ENCODE measurements at places on chromosomes 6 and 20.

- DNase-seq = no peak
These were observed 50.4 kb upstream of the PTGIS start for GRCh38 chr20:49618289-49618688.

DNA sequence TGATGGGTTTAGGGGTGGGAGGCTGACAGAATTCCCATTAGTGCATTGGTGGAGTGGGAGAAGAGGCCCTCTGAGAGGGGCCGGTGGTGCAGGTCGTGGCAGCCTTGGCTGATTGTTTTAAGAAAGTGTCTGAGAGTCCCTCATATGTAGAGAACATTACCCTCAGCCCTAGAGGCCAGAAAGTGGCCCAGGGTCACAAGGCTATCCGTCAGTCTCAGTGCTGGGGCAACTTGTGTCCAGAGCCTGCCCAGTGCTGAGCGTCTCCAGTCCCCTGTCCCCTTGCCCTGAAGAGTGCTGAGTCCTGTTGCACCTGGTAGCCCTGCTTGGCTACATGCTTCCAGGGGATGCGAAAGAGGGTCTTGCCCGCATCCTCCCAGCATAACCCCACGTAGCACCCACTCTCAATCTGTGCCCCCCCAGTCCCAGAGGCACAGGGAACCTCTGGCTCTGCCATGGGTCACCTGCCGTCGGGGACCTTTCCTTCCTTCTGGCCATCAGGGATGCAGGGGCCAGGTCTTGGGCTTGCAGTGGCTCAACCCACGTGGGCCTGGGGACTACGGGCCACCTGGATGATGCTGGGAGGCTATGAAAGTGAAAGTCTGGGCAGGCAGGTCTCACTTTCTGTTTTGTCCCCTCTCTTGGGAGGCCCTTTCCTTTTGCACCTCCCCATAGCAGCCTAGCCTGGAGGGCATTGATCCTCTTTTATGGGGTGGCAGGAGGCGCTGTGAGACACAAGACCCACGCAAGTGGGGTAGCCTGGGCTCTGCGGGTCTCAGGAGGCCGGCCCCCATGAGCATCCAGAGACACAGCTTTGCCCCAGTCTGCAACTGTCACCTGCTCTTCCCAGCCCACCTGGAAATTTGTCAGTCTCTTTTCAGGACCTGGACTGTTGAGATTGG is 12.2 kb downstream of the DUSP15 start:
- no peak for DNase-seq

DNA sequence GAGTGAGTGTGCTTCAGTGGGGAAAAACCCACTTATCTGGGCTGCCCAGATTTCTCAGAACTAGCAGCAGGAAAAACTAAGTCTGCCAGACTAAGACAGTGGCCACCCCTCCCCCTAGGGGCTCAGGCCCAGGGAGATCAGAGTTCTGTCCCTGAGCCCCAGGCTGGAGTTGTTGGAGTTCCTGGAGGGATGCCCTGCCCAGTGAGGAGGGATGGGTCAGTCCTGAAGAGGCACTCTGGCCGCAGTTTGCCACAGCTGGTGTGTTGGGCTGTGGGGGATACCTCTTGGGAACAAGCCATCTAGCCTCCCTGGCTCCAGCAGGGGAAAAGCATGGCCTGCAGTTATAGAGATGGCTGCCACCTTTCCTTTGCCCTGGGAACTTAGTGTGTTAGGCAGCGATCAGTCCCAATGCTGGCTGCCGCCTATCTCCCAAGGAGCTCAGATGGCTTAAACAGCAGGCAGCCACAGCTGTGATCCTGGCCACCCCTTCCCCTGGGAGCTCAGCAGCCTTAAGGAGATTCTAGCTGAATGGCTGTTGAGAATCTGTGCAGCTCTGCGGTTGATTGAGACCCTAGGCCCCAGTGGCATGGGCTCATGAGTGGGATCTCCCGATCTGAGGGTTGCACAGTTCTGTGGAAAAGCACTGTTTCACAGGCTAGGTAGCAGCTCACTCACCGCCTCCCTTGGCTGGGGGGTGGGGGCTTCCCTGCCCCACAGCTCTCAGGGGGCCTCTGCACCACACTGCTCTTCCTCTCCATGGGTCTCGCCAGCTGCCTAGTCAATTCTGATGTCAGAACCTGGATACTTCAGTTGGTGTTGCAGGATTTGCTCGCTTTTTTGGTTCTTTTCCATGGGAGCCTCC is 13.2 kb downstream of the SIRPG start:
- DNase-seq = no peak

DNA sequence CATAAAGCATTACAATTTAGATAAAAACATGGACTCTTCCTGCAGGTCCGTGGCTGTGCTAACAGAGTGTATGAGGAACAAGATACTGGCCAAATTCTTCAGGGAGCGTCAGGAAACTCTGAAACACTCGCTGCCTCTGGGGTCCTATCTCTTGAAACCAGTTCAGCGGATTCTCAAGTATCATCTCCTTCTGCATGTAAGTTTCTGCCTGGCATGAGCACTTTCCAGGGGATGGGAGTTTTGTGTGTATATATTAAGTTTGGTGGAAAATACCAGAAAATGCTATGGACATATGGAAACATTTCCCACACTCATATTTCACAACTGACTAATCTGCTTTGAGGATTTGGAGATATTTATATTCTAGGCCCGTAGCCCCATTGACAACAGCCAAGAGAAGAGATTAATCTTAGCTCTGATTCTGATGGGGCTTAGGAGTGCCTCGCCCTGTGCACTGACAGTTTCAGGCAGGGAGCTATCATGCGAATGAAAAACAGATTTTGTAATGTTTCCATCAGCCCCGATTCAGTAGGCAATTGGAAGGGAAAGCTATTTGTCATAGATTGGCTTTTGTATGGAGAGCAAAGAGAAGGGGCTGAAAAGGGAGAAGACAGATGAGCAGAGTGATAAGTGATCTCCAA is 64.7 kb upstream of the MTHFD1L start:
- no peak for DNase-seq

DNA sequence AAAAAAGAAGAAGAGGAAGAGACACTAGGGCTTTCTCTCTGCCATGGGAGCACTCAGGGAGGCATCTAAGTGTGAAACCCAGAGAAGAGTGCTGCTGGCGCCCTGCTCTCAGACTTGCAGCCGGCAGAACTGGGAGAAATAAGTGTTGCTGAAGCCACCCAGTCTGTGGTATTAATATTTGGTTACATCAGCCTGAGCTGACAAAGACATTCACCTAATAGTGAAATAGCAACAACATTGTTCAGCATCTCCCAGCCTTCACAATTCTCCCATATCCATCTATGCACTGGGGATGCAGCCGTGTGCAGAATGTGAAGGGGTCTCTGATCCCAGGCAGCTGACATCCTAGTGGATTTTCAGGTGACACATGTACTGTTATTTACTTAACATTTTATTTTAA is 12.0 kb downstream of the KCNG1 start:
- no peak for DNase-seq

DNA sequence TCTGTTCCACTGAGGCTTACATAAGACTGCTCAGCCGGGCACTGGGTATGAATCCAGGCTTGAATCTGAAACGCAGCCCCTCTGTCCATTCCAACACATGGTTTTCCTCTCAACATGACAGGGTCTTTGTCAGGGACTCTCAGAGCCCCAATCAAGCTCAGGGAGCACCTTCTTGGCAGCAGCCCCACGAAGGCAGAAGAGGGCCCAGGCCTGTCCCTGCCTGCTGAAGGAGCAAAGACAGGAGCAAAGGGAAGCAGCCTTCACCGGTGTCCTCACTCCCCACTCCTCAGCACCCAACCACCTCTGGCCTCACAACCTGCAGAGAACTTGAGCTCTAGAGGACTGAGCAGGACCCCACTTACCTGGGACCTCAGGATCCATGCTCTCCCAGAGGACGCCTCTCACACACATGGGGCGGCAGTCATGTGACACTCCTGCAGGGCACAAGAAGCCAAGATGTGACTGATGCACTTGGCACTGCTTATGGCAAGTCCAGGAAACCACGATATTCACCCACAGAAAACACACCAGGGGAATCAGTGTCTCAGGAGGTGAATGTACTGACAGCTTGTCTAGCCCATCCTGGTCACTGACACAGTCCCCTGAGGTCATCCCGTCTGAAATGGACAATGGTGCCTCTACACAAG is 4.3 kb downstream of the SNHG17 start:
- DNase-seq = no peak

- DNase-seq = no peak
These were observed 26.1 kb downstream of the CHMP4B start for GRCh38 chr20:33837096-33837830.

DNA sequence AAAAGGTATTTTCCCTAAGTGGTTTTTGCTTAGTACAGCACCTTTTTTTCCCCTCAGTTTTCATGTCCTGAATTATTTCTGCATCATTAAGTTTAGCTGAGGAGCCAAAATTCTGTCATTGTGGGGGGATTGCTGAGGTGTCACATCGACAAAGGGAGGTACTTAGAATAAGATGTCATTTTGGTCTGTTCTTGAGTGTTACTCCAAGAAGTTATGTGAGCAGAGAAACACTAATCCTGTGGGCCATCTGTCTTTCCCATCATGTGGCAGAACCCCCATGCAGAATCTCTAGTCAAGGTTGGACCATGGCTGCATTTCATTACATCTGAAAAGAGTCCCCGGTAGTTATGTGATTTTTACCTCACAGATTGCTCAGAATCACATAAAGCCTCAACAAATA is 167.8 kb upstream of the CENPW start:
- no peak for DNase-seq

DNA sequence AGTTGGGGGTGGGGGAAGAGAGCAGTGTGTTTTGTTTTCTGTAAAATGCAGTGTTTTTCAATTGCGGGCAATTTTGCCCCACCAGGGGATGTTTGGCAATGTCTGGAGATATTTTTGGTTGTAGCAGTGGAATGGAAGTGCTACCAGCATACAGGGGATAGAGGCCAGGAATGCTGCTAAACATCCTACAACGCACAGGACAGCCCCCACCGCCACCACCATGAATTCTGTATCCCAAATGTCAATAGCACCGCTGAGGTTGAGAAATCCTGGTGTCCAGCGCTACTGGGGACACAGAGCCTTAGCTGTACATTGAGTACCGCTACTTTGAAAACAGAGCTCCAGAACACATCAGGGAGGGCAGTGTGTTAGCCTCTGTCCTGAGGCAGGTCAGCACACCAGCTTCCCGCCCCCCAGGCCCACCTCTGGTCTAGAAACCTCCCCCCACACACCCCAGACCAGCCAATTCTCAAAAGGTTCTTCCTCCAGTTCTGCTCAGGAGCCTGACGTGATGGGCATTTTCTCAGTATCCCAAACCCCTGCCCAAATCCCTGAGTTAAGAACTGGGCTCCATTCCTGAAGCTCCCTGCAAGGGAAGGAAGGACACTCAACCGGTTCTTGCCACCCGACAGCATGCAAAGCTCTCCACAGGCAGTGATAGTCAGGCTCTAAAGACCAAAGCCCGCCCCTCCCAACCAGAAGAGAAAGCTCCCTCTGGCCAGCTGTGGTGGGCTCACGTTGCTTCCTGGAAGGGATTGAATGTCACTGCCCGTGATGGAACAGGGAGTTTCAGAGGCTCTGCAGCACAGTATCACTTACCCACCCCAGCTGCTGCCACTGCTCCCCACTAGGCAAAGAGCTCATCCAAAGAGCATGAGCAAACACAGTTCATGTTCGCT is 321.5 kb upstream of the JARID2 start:
- DNase-seq = no peak

GRCh38 chr6:148971031-148971927 is 224.4 kb downstream of the UST start:
- no peak for DNase-seq

GRCh38 chr20:7850775-7851490 is 89.3 kb downstream of the HAO1 start:
- no peak for DNase-seq

GRCh38 chr20:199996-200395 is 10.5 kb upstream of the DEFB128 start:
- no peak for DNase-seq

GRCh38 chr6:131949909-131950766 is 1.0 kb downstream of the CCN2 start:
- DNase-seq = peak; percentile 89

DNA sequence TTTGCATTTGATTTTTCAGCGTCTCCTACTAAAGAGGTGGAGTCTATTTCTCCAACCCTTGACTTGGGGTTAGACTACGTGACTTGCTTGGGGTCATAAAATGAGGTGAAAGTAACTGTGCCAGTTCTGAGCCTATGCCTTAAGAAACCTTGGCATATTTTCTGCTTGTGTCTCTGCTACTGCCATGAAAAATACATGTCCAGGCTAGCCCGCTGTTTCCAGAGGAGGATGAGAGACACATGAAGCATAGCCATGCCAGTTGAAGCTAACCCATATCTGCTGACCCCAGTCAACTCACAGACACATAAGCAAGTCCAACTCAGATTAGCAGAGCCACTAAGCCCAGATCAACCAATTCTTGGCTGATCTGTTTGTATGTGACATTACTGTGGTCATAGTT is 38.7 kb downstream of the SCP2D1 start:
- no peak for DNase-seq

GRCh38 chr6:75531174-75531573 is 37.6 kb upstream of the FILIP1 start:
- DNase-seq = no peak

DNA sequence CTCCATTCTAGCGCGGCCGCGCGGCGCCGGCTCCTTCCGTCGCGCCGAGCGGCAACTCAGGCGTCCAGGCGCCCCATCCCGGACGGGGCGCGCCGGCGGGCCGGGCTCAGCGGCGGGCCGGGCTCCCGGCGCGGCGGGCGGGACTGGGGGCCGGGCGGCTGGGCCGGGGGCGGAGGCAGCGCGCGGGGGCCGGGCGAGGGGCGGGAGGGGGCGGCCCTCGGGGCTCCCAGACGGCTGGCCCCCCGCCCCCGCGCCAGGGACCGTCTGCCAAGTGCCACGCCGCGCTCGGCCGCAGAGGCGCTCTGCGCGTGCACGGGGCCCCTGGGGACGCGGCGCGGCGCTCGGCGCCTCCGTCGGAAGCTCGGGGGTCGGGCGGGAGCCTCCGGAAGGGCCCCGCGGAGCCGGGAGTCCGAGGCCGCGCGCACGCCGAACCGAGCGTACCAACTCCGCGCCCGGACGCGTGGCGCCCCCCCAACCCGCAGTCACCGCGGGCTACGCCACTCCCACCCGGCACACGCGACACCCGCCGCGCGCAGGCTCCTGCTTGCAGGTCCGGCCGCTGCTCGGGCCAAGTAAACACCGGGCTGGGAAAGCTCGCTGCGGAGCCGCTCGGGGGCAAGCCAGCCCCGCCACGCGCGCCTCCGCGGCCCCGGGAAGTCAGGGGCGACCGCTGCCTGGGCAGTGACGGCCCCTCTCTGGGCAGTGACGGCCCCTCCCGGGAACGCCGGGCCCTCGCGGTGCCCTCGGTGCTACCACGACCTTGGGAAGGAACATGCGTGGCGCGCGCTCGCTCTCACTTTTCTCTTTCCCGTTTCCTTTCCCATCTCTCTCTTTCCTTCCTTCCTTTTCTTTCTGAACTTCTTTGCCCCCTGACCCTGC is at the start of gene PREX1:
TSS of gene PREX1 (minus strand) at position 145 of the 879 bp plus-strand sequence. CDS start at position 6, 139 bp downstream.
- no peak for DNase-seq

GRCh38 chr6:125099211-125100073 is 54.1 kb upstream of the TPD52L1 start:
- no peak for DNase-seq

DNA sequence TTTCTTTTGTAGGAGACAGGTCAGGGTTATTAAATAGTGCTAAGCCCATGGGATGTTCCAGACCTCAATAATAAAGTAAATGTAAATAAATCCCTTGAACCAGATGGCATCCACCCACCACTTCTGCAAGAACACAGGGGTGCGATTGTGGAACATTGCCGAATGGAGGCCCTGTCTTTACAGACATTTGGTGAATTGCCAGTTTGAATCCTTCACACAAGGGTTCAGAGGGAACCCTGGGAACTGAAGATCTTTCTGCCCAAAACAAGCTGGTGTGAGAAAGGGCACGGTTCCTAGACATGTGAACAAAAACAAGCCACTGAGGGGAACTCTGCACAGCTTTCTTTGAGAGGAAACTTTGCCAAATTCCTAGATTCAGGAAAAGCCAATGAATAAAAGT is 30.2 kb upstream of the RNF8 start:
- DNase-seq = no peak

Data from GM04503 (cell line).